ENCODE measurements at places on chromosomes 3 and 15. TPM values are rescaled to one million over a fixed set of nuclear protein-coding genes. Genes with fewer than 3 reads are reported as not detected.

GRCh38 chr3:194541483-194541882 is 54.7 kb upstream of the ATP13A3 start:
- no peak for DNase-seq

DNA sequence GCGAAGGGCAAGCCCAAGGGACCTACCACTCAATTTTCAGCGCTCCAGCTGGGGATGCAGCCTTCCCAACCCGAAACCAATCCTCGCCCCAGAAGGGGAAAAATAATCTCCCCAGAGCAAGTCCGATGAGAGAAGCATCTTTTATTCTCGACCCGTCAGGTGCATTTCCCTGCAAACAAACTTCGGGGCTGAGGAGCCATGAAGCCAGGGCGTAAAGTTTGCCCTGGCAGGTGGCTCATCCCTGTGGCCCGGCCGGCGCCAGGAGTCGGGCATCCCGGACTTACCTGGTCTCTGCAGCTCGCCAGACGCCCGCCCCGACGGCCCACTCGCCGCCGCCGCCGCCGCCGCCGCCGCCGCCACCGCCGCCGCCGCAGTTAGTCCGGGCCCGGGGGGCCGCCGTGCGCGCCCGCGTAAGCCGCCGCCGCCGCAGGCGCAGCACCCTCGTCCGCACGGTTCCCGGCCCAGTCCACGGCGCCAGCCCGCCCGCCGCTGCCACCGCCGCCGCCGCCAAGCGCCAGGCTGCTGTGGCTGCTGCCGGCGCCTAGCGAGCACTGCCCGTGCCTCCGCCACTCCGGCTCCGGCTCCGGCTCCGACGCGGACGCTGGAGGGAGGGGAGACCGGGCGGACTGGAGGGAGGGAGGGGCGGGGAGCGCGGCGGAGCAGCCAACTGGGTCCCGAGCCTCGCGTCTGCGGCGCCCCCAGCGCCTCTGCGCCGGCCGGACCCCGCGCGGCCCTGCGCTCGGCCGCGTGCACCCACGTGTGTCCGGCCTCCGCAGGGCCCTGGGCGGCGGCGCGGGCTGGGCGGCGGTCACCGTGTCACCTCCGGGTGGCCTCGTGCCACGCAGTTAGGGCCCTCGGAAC is at the start of gene CNTN3:
Gene CNTN3, minus strand, starts transcription at position 553 of the 861 bp plus-strand sequence. CDS start 93,547 bp downstream, outside the sequence.
- DNase-seq, result no peak

DNA sequence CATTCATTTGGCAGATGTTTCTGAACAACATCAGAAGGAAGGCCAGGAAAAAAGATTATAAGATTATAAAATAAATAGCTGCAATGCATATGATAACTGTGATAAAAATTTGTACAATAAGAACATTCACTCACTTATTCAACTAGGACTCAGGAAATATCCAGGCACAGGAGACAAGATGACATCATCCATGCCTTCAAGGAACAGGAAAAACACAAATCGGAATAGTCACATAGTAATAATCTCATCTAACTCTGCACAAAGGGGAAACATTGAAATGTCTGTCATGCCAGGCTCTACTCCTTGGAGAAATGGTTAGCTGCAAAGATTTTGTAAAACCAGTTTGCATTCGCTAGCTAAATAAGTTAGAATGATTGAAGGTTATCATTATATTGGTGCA is 233.5 kb upstream of the AGTR1 start:
- no peak for DNase-seq

DNA sequence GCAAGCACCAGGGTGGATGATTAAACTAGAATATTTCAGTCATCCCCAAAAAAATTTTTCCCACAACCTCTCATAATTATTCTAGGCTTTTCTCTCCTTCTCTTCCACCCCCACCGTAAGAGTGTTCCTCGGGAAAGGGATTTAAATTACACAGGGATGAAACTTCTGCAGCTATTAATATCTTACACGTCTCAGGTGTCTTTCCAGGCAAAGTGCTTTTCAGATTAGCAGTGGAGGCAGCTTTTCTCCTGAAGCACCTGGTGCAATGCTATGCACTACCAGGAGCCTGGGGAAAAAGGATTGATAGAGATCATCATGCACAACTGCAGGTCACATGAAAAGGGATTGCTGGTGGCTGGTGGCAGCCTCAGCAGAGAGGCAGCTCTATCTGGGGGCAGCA is 250.4 kb downstream of the NTRK3 start:
- DNase-seq, result no peak

DNA sequence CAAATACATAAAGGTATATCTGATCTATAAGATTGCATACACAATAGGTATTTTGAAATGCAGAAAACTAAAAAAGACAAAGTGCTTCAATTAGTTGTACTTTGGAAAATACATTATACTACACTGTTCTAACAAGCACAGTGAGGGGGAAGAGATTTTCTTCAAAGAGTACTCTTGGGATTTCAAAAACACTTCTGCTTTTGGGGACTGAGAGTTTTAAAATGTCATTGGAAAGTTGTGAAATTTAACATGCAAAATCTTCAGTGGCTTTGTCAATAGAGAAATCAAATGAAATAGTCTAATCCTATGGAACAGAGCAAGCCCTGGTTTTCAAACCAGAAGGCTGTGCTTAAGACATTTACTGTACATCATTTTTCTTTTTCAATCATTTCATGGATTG is 322.2 kb upstream of the SEMA6D start:
- no peak for DNase-seq

The ZMYND10 gene
- total RNA-seq, result 0.20 TPM

The SERINC4 gene
- total RNA-seq, result not detected

The PLA2G4F gene
- not detected for total RNA-seq

The FBXL22 gene
- total RNA-seq, result 0.20 TPM
